ENCODE measurements at places on chromosomes 2 and 18.

- DNase-seq = no peak
Measured at GRCh38 chr2:179860255-179861026, 971 bp downstream of the ZNF385B start.

DNA sequence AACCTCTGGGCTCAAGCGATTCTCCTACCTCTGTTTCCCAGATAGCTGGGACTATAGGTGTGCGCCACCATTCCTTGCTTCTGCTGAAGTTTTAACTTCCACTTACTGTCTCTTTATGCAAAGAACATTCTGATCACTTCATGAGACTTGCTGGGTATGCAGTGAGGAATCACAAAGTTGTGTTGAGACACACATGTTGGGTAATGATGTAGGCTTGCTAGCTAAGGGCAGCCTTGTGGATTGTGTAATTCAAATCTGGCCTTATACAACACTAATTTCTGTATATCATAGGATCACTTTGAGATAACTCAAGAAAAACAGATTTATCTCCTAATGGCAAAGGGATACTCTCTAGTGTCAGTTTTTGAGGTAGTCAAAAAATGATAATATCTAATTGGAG lies 24.2 kb downstream of the XRCC5 start:
- DNase-seq = no peak

GRCh38 chr2:187214306-187214705 lies 233.7 kb downstream of the CALCRL start:
- no peak for DNase-seq

DNA sequence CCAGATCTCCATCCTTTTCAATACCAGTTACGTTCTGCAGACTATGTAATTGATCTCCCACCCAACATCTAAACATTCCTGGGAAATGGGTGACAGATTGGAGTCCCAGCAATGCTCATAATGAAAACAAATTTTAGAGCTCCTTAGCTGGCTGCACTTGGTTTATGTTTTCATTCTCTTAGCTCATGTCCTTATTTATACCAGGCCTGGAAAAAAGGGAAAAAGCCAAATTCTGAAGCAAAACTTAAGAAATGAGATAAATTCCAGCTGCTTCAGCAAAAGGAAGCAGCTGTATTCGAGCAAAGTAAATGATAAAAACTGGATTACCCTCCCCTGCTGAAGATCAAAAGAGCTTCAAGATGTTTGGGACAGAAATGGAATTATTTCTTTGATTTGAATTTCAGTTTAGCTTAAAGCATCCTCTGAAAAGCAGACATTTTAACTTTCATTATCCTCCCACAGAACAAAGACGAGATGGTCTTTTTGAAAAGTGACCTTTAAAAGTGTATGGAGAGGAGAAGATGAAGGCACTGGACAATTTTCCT lies 196.5 kb upstream of the THUMPD2 start:
- DNase-seq = no peak

DNA sequence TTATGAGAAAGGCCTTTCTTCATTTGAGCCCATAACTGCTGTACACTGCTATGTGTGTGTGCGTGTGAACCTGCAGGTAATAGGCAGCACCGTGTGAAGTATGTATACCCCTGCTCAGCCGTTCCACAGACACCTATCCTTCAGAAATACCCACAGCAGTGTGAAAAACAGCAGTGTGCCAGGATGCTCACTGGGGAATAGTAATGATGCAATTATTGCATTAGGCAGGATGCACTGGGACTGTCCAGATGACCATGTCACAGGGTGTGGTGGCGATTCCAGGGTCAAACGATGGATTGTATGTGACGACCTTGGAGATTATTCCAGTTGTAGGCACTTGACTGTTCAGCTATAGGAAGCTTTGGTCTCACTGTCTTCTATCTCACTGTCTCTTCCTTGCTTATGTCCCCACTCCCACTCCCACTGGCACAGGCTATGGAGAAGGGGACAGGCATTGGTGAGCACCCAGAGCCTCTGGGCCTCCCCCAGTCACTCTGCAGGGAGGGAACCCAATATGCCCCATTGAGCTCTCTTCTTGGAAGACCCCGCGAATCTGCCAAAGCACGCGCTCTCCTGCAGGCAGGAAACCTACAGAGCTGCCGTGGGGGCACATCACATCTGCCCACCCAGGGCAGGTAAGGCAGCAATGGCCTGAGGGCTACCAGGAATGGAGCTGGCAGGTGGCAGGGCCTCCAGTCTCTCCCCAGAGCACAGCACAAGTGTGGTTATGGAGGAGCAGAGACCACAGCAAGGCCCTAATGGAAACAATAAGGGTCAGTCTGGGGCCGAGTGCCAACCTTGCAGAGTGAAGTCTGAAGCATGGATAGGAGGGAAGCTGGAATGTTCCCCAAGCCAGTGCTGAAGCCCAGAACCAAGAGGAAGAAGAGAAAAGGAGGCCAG lies 518.9 kb upstream of the RAB6C start:
- no peak for DNase-seq

- DNase-seq = no peak
Measured at GRCh38 chr18:76572518-76573247, 77.6 kb upstream of the ZNF516 start.

DNA sequence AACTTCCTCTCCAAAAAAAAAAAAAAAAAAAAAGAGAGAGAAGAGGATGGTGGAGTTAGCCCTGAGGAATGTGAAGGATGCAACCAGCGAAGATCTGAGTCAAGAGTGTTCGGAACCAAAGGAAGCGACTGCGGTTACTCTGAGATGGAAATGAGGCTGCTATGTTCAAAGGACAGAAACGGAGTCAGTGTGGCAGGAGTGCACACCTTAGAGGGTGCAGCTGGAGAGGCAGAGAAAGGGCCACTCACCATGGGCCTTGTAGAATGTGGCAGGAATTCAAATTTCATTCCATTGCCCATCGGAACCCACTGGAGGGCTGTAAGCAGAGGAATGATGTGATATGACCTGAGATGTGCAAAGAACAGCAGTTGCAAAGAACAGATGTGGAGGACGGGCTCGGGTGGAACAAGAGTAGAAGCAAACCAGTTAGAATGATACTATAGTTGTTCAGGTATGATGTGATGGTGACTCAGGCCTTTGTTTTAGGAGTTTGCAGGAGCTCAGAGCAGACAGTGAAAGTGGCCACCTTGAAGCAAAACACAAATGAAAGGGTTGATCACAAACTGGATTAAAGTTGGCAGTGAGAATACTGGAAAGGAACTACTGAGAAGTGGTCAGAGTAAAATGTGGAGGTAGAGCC lies 22.6 kb downstream of the ITGA6 start:
- DNase-seq = no peak

DNA sequence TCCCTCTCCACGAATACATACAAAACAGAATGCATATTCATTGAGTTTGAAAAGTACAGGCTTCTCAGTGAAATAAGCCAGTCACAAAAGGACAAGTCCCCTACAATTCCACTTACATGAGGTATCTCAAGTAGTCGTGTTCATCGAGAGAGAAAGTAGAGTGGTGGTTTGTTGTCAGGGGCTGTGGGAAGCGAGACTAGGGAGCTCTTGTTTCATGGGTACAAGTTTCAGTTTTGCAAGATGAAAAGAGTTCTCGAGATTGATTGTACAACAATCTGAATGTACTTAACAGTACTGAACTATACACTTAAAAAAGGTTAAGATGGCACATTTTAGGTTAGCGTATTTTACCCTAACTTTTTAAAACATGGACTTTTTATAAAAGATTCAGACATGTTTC lies 71.5 kb upstream of the TTC39C start:
- no peak for DNase-seq

GRCh38 chr18:29096079-29096770 lies 919.3 kb upstream of the CDH2 start:
- DNase-seq = no peak

DNA sequence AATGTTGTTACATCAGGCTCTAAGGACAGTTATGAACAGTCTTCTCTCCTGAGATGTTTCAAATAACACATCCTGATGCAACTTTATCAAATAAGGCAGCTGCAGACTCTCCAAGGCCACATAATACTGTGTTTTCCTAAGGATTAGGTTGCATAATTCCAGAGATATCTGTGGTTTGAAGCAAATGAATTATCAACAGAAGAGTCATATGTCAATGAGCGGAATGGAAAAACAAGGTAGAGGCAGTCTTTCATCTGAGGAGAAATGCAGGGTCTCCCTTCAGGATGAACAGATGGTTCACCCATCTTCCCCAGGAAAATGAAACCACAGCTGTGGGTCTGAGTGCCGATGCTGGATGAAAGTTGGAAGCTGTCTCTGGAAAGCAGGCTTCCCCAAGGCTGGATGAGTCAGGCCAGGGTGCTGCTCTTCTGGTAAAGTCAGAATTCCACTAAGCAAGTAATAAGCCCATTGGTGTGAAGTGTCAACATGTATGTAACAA lies 22.2 kb downstream of the LYG1 start:
- no peak for DNase-seq

DNA sequence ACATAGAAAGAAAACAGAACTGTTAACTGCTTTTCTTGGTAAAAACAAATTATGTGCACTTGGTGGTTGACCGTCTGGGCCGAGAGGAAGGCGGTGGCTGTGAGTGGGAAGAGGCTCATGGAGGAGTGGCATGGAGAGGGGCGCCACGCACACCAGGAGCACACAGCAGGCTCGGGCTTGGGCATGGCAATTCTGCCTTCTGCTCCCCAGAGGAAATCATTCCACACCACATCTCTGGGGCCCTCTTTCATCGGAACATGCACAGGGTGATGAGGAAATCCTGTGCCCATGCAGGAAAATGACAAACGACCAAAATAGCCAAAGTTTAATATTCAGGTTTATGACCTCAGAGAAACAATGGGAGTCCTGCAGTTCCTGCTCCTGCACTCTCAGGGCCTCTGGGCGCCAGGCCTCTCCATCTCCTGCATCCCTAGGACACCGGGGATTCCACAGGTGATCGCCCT lies 26.4 kb downstream of the WDFY1 start:
- DNase-seq = no peak

- DNase-seq = no peak
Measured at GRCh38 chr2:128531856-128532255, 213.2 kb upstream of the HS6ST1 start.

DNA sequence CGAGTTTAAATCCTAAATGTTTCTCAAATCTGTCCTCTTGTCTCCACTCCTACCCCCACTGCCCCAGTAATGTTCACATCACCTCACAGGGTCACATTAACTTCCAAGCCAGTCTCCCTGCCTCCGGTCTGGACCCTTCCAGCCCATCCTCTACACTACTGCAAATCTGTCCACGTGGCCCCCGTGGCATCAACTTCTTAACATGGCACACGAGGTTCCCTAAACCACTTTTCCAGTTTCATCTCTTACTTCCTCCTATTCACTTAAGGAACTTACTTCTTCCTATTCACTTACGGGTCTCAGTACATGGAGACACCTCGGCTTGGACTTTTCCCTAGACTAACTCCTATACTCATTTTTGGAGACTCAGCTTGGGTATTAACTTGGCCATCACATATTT lies 27.0 kb downstream of the MRPL33 start:
- no peak for DNase-seq

GRCh38 chr2:95159690-95160449 lies at the start of gene ZNF514:
ZNF514 (minus strand) TSS chr2:95159848; CDS start chr2:95153253, 6,595 bp downstream.
- DNase-seq = peak; percentile 57

DNA sequence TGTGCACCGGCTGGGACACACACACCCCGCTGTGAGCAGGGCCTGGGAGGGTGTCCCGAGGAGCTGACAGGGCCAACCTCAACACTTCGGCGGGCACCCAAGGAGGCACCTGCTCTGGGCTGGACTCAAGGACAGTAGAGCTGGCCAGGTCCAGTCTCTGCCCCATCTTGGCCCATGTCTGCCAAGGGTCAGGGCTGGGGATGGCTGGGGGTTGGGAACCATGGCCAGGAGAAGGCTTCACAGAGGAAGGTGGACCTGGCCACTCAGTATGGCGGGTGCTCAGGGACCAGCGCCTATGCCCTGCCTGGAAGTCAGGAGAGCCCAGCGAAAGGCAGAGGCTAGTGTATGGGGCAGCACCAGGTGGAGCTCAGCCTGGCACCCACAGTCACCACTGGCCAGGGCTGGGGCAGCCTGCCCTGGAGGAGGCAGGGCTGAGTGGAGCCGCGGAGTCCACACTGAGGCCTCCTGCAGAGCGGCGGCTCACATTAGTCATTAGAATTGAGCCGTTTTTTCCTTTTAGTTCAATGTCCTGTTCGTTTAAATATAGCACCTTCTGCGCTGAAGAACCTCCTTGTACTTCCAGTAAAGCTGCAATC lies 4.2 kb downstream of the ERFE start:
- DNase-seq = no peak

DNA sequence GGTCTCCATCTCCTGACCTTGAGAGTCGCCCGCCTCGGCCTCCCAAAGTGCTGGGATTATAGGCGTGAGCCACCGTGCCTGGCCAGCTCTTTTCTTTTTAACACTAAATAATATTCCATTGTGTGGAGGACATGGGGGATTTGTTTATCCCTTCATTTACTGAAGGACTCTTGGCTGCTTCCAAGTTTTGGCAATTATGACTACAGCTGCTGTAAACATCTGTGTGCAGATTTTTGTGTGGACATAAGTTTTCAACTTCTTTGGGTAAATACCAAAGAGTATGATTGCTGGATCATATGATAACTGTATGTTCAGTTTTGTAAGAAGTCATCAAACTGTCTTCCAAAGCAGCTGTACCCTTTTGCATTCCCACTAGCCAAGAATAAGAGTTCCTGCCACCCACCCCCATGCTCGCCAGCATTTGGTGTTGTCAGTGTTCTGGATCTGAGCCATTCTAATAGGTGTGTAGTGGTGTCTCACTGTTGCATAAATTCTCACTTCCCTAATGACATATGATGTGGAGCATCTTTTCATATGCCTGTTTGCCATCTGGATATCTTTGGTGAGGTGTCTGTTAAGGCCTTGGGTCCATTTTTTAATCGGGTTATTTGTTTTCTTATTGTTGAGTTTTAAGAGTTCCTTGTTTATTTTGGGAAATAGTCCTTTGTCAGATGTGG lies 52.2 kb downstream of the TNFRSF11A start:
- no peak for DNase-seq

DNA sequence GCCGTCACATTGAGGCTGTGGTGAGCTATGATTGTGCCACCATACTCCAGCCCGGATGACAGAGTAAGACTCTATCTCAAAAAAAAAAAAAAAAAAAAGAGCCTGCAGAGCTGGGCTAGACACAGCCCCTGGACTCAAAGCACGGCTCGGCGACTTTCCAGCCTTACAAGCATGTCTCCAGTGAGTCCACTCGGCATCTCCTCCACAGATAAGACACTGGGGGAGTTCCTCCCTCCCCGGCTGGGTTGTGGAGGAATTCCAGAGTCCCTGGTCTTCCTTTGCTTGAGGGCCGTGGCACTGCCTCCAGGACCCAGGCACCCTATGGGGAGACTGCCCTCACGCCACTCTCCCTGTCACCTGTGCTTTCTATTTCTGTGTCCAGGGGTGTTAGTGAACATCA lies 30.9 kb upstream of the RPL31 start:
- no peak for DNase-seq

DNA sequence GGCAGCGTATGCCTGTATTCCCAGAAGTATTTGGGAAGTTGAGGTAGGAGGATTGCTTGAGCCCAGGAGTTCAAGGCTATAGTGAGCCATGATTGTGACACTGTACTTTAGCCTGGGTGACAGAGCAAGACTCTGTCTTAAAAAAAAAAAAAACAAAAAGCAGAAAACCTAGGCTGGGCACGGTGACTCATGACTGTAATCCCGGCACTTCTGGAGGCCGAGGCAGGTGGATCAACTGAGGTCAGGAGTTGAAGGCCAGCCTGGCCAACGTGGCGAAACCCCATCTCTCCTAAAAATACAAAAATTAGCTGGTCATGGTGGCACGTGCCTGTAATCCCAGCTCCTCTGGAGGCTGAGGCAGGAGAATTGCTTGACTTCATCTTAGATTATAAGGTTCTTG lies 46.4 kb downstream of the MTA3 start:
- DNase-seq = no peak
